ENCODE measurements at places on chromosomes 16 and 17.

DNA sequence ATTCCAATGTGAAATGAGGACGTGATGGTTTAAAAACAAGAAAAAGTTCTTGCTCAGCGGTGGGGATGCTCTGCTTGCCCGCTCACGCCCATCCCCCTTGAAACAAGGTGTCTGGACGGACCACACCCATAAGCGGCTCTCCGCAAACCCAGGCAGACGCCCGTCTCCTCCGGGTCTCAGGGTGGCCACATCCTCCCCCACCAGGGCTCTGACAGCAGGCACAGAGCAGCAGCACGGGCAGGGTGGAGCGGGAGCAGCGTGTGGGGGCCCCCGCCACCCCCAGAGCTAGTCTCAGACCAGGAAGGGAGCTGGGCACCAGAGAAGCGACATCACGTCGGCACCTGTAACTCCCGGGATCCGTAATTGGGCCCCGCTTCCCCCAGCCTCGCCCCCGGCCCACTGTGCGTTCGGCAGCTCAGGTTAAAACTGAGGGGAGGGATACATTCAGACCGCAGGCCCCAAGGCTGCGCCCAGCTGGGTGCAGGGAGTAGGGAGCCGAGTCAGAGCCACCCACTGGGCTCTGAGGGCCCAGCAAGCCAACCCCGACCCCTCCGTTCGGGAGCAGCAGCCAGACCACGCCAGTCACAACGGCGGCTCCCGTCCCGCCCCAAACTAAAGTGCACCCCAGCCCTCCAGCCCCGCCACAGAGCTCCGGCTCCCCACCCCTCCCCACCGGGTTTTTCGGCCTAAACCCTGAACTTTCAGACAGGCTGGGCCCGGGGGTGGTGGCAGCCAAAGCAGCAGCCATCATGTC, 22.0 kb downstream of the CLUH start:
- no peak for DNase-seq

DNA sequence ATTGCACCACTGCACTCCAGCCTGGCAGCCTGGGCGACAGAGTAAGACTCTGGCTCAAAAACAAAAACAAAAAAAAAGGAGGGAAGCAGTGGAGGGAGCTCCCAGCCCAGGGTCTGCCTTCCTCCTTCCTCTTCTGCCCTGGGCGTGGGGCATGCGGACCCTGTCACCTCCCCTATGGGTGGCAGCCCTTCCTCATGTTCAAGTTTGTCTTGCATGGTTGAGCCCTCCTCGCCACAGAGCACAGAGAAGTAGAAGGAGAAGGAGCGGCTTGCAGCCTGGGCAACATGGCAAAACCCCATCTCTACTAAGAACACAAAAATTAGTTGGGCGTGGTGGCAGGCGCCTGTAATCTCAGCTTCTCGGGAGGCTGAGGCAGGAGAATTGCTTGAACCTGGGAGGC, 21.4 kb upstream of the TIMP2 start:
- DNase-seq: no peak

GRCh38 chr17:65393514-65393913, 167.9 kb downstream of the AXIN2 start:
- no peak for DNase-seq

DNA sequence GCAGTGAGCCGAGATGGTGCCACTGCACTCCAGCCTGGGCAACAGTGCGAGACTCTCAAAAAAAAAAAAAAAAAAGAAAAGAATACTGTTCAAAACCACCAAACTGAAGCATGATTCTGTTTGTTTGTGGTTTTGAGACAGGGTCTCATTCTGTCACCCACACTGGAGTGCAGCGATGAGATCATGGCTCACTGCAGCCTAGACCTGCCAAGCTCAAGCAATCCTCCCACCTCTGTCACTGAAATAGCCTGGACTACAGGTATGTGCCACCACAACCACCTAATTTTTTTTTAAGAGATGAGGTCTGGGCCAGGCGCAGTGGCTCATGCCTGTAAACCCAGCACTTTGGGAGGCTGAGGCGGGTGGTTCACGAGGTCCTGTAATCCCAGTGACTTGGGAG, 4.3 kb downstream of the SUMO2 start:
- DNase-seq: no peak

- DNase-seq: no peak
Measured at GRCh38 chr17:32264140-32264799, 1.4 kb upstream of the RHBDL3 start.

- no peak for DNase-seq
Measured at GRCh38 chr16:21684199-21684598, 20.4 kb downstream of the OTOA start.

- no peak for DNase-seq
Measured at GRCh38 chr16:74749291-74750055, 25.1 kb downstream of the FA2H start.

GRCh38 chr16:53673189-53673588, 30.5 kb downstream of the RPGRIP1L start:
- no peak for DNase-seq

GRCh38 chr17:17379197-17379991, 76.2 kb downstream of the NT5M start:
- no peak for DNase-seq

- DNase-seq: no peak
Measured at GRCh38 chr17:69761767-69762321, 313.2 kb upstream of the KCNJ16 start.

- no peak for DNase-seq
Measured at GRCh38 chr16:26830428-26831127, 236.1 kb upstream of the C16orf82 start.

DNA sequence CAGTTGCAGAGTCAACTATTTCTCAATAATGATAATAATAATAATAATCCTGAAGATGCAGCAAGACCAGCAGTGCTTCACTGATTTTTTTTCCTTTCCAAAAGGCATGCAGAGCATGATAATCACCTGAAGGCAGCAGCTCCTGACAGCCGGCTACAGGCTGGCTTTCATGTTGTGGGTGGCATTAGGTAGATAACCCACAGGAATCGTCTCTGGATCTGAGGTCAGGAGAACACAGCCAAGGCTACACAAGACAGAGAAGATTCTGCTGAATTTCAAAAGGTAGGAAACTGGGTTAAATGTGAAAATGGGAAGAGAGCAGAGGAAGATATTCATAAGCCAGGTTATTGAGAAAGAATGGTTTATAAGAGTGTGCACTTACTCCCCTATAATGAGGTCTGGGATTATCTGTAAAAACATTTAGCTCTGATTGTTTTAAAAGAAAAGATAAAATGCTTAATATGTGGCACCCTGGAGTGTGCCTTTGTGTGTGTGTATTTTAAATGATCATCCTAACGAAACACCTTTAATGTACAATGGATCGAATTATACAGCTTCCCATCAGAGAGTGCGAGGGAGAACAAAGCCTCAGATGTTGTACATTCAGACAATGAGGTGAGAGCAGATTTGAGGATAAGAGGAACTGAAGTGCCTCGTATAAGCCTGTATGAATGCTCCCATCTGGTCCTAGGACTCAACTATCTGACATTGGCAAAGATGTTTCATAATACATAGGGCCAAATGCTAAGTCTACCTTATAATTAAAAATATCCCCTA, 273.1 kb downstream of the PHKB start:
- DNase-seq: no peak

DNA sequence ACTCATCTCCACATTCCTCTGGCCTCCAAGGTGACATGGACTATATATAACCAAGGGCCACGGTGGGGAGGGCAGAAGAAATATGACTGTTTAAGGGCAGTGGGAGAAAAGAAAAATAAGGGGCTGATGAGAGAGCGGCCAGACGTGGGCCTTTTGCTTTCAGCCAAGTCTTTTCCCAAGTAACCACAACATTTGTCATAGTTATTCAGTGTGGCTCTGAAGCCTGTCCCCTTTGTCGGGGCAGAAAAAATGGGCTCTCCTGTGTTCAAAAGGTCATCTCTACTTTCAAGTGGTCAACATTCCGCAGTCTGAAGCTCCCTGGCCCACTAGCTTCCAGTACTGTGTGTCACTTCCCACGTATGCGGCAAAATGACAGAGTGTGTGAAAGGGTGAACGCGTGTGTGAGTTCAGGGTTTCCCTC, 245.4 kb downstream of the NTN1 start:
- no peak for DNase-seq

GRCh38 chr16:4814046-4814445, 11.6 kb upstream of the ROGDI start:
- no peak for DNase-seq

DNA sequence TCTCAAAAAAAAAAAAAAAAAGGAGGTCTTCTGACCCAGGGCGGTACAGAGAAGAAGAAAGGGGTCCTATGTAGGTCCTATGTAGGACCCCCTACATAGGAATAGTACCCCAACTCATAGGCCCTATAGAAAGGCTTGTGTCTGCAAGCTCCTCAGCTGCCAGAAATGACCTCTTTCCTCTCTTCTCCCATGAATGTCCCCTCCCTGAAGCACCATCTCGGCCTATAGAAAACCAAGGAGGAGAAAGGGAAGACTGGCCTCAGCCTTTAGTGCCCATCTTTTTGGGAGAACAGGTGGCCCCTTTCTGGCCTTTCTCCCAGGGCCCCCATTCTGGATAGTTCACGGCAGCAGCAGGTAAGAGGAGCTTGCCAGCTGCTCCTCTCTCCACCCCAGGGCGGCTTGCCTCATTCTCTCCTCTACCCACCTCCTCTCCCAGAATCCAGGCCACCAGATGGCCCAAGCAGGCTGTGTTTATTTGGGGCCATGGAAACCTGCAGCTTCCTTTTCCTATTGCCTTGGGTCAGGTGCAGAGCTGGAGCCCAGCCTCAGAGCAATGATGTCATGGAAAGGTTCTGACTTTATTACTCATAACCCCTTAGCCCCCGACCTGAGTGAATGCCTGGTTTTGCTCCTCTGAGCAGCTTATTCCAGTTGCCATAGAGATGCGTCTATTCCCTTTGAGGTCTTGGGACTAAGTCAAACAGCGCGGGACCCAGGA, 1.6 kb upstream of the MRPL58 start:
- peak; percentile 68 for DNase-seq

DNA sequence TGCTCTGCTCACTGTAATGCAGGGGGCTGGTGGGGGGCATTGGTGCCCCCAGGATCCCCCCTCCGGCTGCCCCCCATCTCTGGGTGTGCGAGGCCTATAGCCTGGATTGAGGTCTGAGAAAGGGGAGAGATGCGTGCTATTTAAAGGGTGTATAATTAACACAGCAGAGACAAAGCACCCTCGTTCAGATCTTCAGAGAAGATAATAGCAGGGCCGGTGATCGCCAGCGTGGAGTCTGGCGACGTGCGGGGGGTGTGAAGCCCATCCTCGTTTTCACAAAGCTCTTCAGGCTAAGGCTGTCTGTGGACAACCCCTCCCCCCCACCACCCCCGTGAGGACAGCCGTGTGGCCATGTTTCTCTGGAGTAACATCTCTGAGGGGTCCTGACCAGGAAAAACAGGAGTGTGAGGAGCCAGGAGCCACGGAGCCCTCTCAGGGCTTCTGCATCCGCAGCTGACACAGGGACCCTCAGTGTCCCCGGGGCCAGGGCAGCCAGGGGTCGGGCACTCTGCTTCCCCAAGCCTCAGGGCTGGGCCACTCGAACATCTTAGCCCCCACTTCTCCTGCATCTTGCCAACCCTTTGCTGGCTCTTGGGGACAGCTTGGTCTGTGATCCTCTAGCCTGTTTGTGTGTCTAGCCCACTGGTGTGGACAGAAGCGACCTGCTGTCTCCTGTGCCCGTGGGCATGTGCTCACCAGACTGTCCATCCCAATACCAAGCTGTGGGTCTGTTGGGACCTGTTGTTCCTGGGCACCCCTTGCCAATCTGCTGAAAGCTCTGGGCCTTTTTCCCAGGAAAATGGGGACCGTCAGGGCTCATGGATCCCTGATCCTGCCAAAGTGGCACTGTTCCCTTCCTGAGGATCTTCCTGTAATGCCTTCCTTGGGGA, 58.9 kb downstream of the BAIAP2 start:
- DNase-seq: no peak

DNA sequence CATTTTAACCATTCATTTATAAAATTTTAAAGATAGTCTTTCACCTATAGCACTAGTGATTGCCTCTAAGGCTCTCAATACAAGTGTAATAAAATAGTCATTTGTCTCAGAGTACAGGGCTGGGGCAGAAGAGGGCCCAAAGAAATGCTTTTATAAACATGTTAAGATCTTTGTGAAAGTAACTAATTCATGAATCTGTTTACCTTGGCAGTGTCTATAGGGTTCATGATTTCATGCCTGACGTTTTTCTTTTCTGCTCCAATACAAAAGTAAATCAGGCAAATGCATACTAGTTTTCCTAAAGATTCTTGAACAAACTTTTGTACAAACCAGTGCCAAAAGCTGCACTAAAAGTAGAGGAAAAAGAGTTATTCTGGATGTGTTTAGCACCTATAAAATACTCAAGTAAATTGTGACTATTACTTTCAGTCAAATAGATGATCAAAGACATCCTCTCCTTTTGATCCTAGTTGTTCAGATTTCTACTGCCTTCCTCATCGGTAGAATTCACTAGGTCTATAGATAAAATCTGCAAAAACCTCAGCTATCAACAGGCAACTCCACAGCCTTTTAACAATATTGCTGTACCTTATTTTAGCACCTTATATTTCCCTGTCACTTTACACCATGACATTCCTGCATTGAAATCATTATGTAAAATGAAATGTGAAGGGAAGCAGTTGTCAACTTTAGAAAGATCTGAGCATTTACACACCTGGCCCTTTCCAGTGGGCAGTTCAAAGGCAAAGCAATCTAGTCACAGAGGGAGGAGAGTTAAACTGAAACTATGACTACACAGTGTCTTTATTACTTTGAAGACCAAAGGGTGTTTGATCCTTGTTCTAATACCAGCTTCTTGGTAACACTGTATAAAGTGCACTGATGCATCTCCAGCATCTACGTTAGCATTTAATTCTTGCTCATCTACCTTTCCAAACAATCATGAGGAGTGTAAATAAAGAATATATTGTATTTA, 100.0 kb upstream of the MED13 start:
- no peak for DNase-seq

DNA sequence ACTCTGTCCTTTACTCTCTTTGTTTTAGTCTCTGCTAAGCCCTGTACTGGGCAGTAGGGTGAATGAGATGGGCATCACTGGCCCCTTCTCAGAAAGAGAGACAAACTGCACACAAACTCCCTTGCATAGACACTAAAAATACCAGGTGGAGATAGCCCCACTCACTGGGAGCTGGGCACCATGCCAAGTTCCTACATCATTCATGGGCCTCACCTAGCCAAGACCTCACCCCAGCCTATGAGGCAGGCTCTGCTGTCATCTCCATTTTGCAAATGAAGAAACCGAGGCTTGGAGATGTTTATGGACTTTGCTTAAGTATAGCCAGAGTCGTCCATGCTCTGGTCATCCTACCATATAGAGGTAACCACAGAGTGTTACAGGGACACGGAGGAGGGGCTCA, 499.8 kb upstream of the CDH11 start:
- DNase-seq: no peak

GRCh38 chr16:86157616-86158247, 258.8 kb downstream of the IRF8 start:
- no peak for DNase-seq

DNA sequence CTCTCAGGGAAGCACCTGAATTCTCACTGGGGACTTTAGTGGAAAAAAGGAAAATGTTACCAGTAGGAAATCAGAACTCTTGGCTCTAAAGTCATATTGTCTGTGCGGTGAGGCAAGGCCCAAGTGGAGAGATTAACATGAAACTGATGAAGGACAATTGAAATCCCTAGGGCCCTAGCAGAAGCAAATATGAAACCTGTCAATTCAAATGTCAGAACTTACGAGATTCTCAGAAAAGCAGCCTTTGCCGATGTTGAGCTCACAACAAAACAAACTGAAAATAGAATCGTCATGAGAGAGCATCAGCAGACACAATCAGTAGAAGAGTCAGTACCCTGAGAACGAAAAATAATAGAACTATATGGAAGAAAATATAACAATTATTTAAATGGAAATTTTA, 108.8 kb downstream of the ELAC2 start:
- no peak for DNase-seq

- DNase-seq: no peak
Measured at GRCh38 chr17:63946440-63947363, 14.6 kb upstream of the CD79B start.
